Activated CD8-positive, alpha-beta T cell treated with anti-CD3 and anti-CD28 coated beads, Interleukin-2, amount 10 ng/mL, durations not matched to agents 7 days and 5 days (primary cell): ENCODE measurements at places on chromosomes 12 and 14.

DNA sequence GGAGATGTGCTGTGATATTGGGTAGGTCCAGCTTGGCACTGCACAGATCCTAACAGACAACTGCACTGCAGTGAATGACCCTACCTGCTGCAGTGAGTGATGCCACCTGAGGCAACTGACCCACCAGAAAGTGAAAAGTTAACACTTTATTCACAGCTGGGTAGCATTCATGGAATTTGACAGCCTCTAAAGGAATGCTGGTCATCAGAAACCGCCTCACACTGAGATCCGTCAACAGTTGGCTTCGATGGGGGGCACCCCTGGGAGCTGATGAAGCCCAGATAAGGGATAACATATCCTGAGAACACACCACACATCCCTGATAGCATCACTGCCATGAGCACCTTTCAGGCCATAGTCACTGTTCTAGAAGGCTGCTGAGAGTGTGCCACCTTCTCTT is 272.4 kb upstream of the CRY1 start:
- no peak overlapping the region for H3K27ac ChIP-seq
- DNase-seq = no peak
- H3K36me3 ChIP-seq = peaks cover 15% of the 10 kb centered on the region
- H3K27me3 ChIP-seq = no peaks in the 10 kb centered on the region
- H3K4me1 ChIP-seq = peaks cover 77% of the 10 kb centered on the region
- H3K4me3 ChIP-seq = no peak overlapping the region

GRCh38 chr12:56146492-56147460 is 5.6 kb upstream of the MYL6B start:
- no peak for DNase-seq
- no peaks in the 10 kb centered on the region for H3K27me3 ChIP-seq
- peaks cover 39% of the 10 kb centered on the region for H3K4me1 ChIP-seq
- H3K36me3 ChIP-seq = peaks cover 39% of the 10 kb centered on the region

- H3K27me3 ChIP-seq = no peaks in the 10 kb centered on the region
- no peak for DNase-seq
These were observed 936 bp downstream of the TFCP2 start for GRCh38 chr12:51171884-51172514.

GRCh38 chr12:122226366-122227125 is 694 bp upstream of the DIABLO start:
- H3K36me3 ChIP-seq = peaks cover 29% of the 10 kb centered on the region
- no peak for DNase-seq
- H3K4me1 ChIP-seq = peaks cover 41% of the 10 kb centered on the region
- peak overlapping the region; percentile 81 for H3K27ac ChIP-seq
- H3K4me3 ChIP-seq = peak overlapping the region; percentile 89

GRCh38 chr12:2319136-2319535 is 266.3 kb downstream of the CACNA1C start:
- H3K4me1 ChIP-seq = no peaks in the 10 kb centered on the region
- no peak overlapping the region for H3K4me3 ChIP-seq
- H3K27ac ChIP-seq = no peak overlapping the region
- no peaks in the 10 kb centered on the region for H3K36me3 ChIP-seq

GRCh38 chr14:32473464-32473855 is 144.4 kb downstream of the AKAP6 start:
- H3K4me3 ChIP-seq = no peak overlapping the region
- H3K36me3 ChIP-seq = no peaks in the 10 kb centered on the region
- H3K27ac ChIP-seq = no peak overlapping the region

DNA sequence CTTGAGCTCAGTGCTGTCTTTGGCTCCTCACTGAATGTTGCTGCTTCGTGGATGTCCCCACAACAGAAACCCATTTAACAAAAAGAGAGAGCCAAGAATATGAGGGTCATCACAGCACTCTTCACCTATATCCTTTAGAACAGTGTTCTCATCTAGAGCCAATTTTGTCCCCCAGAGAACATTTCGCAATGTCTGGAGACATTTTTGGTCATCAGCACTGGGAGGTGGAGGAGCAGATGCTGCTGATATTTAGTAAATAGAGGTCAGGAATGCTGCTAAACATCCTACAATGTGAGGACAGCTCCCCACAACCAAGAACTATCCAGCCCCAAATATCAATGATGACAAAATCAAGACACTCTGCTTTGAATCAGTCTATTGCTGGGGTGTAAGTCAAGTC is 92.5 kb downstream of the BBS10 start:
- no peak overlapping the region for H3K4me3 ChIP-seq
- no peak for DNase-seq
- no peaks in the 10 kb centered on the region for H3K27me3 ChIP-seq
- no peaks in the 10 kb centered on the region for H3K36me3 ChIP-seq
- no peak overlapping the region for H3K27ac ChIP-seq

GRCh38 chr14:99192028-99192621 is 79.9 kb downstream of the BCL11B start:
- H3K27me3 ChIP-seq = no peaks in the 10 kb centered on the region
- DNase-seq = peak; percentile 56
- peak overlapping the region; percentile 88 for H3K4me3 ChIP-seq

DNA sequence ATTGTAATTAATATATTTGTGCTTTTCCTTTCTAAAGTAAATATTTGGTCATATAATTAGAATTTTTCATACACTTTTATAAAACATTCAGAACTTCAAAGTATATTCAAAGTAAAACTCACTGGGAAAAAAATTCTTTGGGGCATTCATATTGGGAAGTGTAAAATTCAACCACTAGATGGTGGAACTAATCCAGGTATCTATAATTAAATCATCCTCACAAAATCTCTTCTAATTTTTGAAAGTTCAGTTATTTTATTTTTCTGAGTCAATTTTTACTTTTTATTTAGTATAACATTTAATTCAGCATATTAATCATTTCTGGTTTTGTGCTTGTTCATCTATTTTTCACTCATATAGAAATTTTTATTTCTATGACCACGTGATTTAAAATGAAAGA is 81.0 kb downstream of the NTS start:
- H3K4me3 ChIP-seq = no peak overlapping the region
- H3K36me3 ChIP-seq = no peaks in the 10 kb centered on the region
- no peak for DNase-seq
- no peaks in the 10 kb centered on the region for H3K27me3 ChIP-seq
- no peak overlapping the region for H3K27ac ChIP-seq

DNA sequence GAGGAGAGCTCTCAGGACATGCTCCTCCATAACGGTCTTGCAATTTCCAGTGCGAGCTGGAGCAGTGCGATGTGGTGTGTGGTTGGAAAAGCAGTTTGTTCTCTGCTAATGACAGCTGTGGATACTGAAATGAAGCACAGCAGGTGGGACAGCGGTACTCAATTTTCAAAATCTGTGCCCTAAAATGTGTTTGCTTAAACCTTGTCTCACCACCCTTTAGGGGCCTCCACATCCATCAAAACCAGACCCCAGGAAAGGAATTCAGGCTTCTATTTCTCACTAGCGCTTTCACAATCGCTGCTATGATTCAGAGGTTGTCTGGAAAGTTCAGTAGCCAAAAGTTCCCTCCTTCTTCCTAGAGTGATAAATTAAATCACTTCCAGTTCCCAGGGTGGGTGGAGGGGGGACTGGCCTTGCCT is 440.8 kb downstream of the EGLN3 start:
- no peaks in the 10 kb centered on the region for H3K4me1 ChIP-seq
- H3K27me3 ChIP-seq = no peaks in the 10 kb centered on the region
- no peak overlapping the region for H3K4me3 ChIP-seq
- H3K27ac ChIP-seq = no peak overlapping the region

GRCh38 chr12:11969437-11970154 is 101.1 kb upstream of the BCL2L14 start:
- H3K4me1 ChIP-seq = peaks cover 5% of the 10 kb centered on the region
- no peak overlapping the region for H3K4me3 ChIP-seq
- H3K36me3 ChIP-seq = peaks cover 2% of the 10 kb centered on the region
- no peak for DNase-seq
- H3K27ac ChIP-seq = no peak overlapping the region

DNA sequence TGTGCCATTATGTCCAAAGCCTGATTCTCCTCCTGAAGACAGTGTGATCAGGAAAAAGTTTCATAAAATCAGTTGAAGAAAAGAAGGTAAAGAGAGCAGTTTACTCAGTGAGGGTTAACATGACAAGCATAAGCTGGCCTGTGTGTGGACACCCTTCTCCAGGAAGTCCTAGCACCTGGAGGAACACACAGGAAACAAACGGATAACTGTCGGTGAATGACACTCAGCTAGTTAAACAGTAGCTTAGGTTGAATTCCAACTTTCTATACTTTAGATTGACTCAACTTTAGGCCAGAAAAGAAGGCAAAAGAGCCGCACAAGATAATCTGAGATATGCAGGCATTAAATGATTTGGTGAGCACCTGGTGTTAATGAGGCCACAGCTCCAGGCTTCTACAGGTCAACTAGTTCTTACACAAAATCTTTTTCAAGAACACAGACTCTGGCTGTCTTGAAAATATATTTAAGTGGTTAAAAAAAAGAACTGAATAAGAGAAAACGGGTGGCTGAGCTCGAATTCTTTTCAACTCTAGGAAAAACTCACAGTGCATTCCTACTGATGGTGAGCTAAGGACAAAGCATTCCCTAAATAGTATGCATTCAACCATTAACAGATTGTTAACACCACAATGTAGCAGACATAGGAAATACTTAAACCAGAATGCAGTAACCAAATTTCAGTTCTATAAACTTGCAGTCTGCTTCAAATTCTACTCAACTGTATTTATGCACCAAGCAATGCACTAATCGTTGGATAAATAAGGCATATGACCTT is 56.9 kb upstream of the TSPAN8 start:
- no peak for DNase-seq
- H3K4me1 ChIP-seq = no peaks in the 10 kb centered on the region
- no peaks in the 10 kb centered on the region for H3K27me3 ChIP-seq
- H3K4me3 ChIP-seq = no peak overlapping the region
- no peak overlapping the region for H3K27ac ChIP-seq
- no peaks in the 10 kb centered on the region for H3K36me3 ChIP-seq

DNA sequence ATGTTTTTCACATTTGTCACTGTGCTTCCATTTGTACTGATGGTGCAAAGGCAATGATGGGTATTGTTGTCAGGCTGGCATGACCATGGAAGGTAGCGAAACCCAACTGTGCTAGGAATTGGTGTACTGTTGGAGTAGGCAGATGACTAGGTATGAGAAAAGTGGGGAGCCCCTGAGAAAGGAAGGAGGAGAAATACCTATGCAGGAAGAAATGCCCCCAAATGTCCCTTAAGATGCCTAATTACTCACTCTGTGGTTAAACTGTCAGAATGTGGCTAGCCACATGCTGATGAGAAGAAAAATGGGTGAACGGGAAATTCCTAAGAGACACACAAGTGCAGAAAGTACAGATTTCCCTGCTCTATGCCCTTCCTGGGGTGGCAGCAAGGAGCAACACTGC is 339.1 kb downstream of the TMEM132D start:
- no peaks in the 10 kb centered on the region for H3K27me3 ChIP-seq
- H3K36me3 ChIP-seq = no peaks in the 10 kb centered on the region
- no peak for DNase-seq
- peaks cover 7% of the 10 kb centered on the region for H3K4me1 ChIP-seq
- no peak overlapping the region for H3K4me3 ChIP-seq
- no peak overlapping the region for H3K27ac ChIP-seq

GRCh38 chr12:109185441-109185840 is 69.1 kb downstream of the ACACB start:
- H3K27ac ChIP-seq = no peak overlapping the region
- DNase-seq = no peak
- H3K4me3 ChIP-seq = no peak overlapping the region
- H3K27me3 ChIP-seq = no peaks in the 10 kb centered on the region
- H3K4me1 ChIP-seq = no peaks in the 10 kb centered on the region
- H3K36me3 ChIP-seq = no peaks in the 10 kb centered on the region

DNA sequence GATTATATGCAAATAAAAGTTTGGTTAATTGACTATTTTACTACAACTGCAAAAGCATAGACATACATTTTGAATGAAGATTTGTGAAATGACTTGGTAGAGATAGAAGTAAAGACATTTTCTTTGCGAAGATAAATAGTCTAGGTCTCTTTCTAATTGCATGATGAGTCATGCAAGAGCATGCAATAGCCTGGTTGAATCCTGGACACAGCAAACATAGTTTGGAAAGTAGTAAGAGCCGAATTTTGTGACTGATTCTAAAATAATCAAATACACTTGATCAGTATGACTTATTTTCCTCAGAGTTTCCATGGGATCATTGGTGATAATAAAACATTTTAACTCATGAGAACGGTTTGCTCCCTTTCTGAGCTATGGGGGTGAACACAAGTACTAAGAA is 27.7 kb upstream of the CAND1 start:
- no peaks in the 10 kb centered on the region for H3K4me1 ChIP-seq
- no peak overlapping the region for H3K27ac ChIP-seq
- H3K36me3 ChIP-seq = no peaks in the 10 kb centered on the region
- no peak overlapping the region for H3K4me3 ChIP-seq

- H3K4me3 ChIP-seq = no peak overlapping the region
- H3K27ac ChIP-seq = no peak overlapping the region
- DNase-seq = no peak
- H3K4me1 ChIP-seq = no peaks in the 10 kb centered on the region
- H3K36me3 ChIP-seq = peaks cover 23% of the 10 kb centered on the region
These were observed 46.6 kb upstream of the LTBP2 start for GRCh38 chr14:74658535-74659131.

DNA sequence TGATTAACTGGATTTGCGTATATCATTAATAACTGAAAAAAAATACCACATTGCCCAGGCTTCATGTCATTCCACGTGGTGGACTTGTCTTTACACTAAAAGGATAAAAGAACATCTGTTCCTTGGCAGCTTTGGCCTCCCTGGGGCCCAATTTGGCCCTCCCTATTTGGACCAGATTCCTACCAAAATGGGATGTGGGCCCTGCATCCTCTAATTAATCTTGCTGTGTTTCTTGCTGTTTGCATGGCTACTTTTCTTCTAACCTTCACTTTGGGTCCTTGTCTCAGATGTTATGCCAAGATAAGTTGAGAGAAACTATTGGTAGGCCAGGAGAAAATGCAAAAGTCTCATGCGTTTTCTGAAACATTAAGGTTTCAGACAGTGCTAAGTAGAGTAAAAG is 57.5 kb downstream of the PTHLH start:
- H3K27me3 ChIP-seq = peaks cover 16% of the 10 kb centered on the region
- DNase-seq = no peak
- no peak overlapping the region for H3K4me3 ChIP-seq

- no peak overlapping the region for H3K27ac ChIP-seq
- no peak overlapping the region for H3K4me3 ChIP-seq
- no peaks in the 10 kb centered on the region for H3K27me3 ChIP-seq
- no peak for DNase-seq
These were observed 8.2 kb downstream of the DMAC2L start for GRCh38 chr14:50320283-50320682.

DNA sequence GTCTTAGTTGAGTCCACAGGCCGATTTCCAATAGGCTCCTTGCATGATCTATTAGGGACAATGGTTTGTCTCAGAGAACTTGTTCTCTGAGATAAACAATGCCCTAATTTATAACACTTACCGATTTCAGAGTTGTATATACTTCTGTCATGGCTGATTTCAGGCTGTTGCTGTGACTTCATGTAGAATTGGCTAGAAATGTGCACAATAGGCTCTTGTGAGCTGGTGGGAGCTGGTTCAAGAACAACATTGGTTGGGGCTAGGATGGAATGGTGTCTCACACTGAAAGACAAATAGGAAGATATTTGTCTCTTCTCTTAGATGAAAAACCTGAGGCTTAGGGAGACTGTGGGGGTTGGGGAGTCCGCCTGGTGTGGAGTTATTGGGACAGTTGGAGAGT is 6.7 kb upstream of the KRT86 start:
- no peak overlapping the region for H3K4me3 ChIP-seq
- DNase-seq = no peak
- H3K36me3 ChIP-seq = peaks cover 2% of the 10 kb centered on the region
- H3K27ac ChIP-seq = no peak overlapping the region
- peaks cover 14% of the 10 kb centered on the region for H3K4me1 ChIP-seq
